Brain pericyte (primary cell): ENCODE measurements at places on chromosomes 12 and 14.

GRCh38 chr12:85405262-85405661 lies 125.2 kb downstream of the ALX1 start:
- no peak for DNase-seq

GRCh38 chr14:22073801-22074200 lies 400.2 kb upstream of the OR4E1 start:
- DNase-seq = no peak

DNA sequence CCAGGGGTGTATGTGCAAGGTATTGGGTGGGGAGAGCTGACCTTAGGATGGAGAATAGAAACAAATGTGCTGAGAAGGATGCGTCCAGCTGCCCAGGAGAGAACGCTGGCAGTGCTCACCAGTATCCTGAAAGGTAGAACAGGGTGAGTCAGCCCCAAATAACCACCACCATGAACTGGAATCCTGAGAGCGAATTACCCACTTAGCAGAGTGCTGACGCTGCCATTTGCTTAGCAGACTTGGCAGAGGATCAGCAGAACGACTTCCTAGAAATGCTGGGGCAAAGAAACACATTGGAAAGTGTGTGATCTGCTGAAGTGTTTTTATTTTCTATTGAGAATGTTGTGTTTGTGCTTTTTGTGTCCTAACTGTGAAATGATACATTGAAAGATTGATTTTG lies 213.6 kb downstream of the ADGRD1 start:
- DNase-seq = no peak

DNA sequence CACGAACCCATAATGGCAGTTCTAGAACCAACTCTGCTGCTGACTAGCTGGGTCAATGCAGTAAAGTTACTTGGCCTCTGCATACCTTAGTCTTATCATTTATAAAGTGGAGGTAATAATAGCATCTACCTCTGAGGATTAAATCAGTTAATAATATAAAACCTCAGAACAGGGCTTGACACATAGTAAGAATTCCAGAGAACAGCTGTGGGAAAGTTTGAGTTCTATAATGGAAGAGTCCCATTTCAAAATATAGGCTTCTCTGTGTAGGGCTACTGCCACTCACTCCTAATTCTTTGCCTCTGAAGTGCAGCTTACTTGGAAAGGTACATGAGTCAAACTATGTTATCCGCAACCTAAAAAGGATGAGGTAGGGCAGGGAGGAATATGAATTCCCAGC lies 269.2 kb upstream of the PRKD1 start:
- DNase-seq = no peak

- no peak for DNase-seq
Observed at GRCh38 chr12:18749386-18749957, 11.6 kb downstream of the CAPZA3 start.

DNA sequence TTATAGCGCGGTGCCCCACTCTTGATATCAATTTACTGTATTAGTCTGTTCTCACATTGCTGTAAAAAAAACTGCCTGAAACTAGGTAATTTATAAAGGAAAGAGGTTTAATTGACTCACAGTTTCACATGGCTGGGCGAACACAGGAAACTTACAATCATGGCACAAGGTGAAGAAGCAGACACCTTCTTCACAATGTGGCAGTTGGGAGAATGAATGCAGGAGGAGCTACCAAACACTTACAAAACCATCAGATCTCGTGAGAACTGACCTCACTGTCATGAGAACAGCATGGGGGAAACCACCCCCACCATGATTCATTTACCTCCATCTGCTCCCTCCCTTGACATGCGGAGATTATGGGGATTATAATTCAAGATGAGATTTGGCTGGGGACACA lies 42.3 kb downstream of the FBXO34 start:
- no peak for DNase-seq

- no peak for DNase-seq
Observed at GRCh38 chr14:54058505-54058904, 101.9 kb upstream of the BMP4 start.

GRCh38 chr14:89958966-89959365 lies 3.2 kb downstream of the TDP1 start:
- no peak for DNase-seq

GRCh38 chr12:125185740-125186470 lies 120.7 kb downstream of the AACS start:
- DNase-seq = no peak

GRCh38 chr14:50675597-50675996 lies 7.5 kb upstream of the SAV1 start:
- DNase-seq = no peak

- no peak for DNase-seq
Observed at GRCh38 chr14:103558071-103558882, 4.2 kb downstream of the BAG5 start.

- DNase-seq = no peak
Observed at GRCh38 chr12:124727922-124728321, 135.7 kb downstream of the SCARB1 start.

GRCh38 chr14:69648480-69649451 lies 37.4 kb downstream of the SUSD6 start:
- DNase-seq = no peak

DNA sequence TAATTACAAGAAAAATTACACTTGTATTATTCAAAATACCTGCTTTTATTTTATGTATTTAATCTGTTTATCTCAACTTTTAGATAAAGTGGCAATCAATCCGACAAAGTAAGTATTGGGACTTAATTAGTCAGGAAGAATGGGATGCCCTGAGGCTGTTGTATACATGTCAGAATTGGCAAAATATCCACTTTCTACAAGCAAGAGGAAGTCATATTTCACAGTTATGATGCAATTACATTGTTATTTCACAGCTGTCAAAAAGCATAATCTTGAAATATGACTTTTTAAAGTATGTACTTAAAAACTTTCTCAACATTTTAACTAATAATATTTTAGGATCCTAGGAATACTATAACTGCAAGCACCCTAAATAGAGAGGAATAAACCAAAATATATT lies 357.1 kb upstream of the MGAT4C start:
- no peak for DNase-seq

DNA sequence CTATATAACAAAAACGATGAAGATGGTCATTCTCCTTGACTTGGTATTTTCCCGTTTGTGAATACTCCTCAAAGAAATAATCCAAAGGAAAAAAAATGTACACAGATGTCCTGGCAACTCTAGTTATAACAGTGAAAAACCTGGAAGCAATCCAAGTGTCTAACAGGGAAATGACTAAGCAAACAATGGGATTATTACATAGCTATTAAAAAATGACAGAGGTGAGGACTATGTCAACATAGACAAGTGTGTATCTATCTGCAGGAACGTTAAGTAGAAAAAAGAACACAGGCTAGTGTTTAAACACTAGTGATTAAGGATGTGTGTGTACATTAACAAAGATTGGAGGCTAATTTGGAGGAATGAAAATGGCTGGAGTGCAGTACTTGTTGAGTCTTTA lies 5.9 kb upstream of the APOLD1 start:
- no peak for DNase-seq

DNA sequence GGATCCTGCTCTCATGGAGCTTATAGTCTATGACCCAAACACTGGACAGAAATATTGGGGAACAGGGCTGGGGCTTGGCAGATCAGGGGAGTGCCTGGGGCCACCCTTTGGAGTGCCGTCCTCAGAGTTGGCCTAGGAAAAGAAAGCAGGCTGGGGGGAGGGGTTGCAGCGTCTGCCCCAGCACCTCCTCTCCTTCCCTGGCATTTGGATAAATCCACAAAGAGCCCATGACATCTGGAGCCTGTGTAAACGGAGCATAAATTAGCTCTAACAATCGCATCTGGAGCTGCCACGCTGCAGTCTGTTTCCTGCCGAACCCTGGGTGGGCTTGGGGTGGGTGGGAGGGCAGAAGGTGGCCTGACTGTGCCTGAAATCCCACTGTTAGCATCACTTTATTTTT lies 63.8 kb downstream of the MVK start:
- no peak for DNase-seq

DNA sequence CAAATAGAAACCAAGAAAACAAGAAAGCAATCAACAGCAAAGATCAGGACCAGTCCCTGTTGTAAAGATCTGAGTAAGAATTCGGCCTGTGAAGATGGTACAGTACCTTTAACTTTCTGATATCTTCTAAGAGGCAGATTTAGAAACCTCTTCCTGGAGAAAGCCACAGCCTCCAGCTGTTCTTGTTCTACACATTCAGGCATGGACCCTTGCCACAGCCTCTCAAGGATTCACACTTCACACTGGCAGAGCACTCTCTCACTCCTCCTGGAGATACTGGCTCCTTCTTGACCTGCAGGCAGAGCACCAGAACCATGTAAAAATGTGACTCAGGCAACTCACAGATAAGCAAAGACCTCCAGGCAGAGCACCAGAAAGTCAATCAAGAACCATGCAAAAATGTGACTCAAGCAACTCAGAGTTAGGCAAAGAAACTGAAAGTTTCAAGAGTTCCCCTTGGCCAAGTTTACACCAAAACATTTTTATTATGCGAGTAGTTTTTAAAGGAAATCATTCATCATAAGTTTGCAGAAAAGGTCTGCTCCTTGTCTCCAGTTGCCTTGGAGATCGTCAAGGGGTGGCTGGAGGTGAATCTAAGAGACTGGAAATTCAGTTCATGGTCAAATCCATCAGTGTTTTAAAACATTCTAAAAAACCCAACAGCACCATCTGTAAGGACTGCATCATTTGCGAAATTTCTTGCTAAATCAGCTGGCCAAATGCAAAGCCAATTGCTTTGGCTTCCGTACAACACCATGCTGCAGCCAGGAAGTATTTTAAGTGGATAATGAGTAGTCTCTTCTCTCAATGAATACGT lies 119.3 kb upstream of the MDM1 start:
- DNase-seq = no peak

GRCh38 chr12:11881835-11882234 lies 188.9 kb upstream of the BCL2L14 start:
- DNase-seq = no peak

DNA sequence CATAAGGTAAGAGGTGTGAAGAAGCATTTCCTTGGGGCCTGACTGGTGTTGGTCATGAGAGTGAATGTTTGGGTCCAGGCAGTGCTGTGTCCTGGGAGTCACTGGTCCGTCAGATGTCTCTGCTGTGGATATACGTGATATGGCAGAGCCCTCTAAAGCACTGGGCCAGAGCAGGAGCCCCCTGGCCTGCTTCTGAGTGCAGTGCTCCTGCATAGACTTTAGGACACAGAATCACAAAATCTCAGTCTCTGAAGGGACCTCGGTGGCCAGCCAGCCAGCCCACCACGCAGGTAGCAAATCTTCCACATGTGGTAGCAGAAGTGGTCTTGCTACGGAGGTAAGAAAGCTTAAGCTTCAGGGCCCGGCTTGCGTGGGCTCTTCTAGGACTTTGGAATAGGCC lies 18.5 kb upstream of the AQP2 start:
- no peak for DNase-seq

DNA sequence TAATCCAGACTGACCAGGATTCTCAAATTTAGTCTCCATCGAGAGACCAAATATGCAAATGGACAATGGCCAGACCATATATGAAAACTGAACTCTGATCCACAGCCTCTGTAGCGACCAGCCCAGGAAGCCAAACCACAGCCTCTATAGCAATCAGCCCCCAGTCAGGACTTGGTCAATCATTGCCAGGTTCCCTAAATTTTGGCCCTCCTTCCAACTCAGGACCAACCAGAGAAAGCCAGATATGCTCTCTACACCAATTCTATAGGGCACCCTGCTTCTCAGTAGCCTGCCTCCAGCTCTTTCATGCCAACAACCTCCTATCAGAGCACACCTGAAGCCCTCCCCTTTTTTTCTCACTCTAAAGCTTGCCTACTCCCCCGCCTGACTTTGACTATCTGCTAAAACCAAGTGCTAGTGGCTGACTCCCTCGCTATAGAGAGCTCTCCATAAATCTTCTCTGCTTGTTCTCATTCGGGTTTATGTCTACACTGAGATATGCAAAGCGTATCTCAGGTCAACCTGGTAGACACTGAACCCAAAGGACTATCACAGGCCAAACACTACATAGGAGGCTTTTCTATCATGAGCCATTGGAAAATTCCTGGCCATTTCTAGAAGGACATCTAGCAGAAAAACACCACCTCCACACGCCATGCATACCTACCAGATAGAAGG lies 110.5 kb upstream of the FUT8 start:
- no peak for DNase-seq

DNA sequence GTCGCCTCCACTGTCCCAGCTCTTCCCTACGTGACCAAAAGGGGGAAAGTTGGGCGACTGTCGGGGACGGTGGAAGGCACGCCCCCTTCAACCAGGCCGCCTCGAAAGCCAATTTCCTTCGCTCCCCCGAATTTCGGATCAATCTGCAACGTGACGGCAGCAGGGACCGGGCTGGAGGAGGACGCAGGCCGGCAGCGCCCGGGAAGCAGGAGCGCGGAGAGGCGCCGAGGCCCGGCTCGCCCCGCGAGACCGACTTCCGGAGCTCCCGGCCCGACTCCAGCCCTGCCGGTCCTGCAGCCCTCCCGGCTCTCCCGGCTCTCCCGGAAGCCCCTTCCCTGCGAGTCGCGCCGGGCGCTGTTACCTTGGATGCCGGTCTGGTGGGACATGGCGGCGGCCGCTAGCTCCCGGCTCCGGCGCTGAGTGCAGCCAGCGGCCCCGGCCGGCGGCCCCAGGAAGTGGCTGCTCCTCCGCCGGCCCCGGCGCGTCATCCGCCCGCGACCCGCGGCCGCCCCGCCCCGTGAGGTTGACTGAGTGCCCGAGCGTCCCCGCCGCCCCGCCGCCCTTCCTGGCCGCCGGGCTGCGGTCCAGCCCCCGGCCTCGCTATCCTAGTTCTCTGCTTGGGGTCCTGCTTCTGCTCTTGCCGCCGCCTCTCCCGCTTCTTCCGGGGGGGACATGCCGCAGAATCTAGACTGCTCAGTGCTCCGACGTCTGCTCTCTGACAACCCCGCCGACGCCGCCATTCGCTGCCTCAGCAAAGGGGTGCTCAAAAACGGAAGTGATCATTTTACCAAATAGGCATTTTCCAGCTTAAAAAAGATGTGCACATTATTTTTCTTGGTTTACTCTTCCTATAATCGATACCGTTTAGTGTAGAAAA lies at the start of gene TWF1:
TWF1 (minus strand) TSS at position 458 of the 877 bp plus-strand sequence; CDS start at position 386, 72 bp downstream.
- peak; percentile 42 for DNase-seq

GRCh38 chr14:21068521-21069387 lies 1.4 kb upstream of the ARHGEF40 start:
- DNase-seq = no peak

DNA sequence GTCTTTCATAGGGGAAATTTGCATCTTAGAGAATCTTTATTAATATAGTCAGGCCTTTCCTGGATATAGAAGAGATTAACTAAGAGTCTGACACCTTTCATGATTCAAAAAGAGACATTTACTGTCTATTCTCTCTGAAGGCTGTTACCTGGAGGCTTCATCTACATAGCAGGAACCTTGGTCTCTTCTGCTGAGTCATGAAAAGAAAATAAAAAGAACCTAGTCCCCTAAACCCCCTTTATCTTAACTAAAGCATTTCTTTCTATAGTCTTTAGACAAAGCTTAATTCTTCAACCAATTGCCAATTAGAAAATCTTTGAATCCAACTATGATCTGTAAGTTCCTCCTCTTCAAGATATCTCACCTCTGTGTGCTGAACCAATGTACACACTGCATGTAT lies 33.1 kb downstream of the RPS29 start:
- DNase-seq = no peak

- DNase-seq = no peak
Observed at GRCh38 chr12:104799458-104799857, 158.6 kb downstream of the SLC41A2 start.
